ENCODE measurements at places on chromosomes 5 and 9.

GRCh38 chr5:80755626-80756025, 100.8 kb upstream of the DHFR start:
- no peak for DNase-seq

DNA sequence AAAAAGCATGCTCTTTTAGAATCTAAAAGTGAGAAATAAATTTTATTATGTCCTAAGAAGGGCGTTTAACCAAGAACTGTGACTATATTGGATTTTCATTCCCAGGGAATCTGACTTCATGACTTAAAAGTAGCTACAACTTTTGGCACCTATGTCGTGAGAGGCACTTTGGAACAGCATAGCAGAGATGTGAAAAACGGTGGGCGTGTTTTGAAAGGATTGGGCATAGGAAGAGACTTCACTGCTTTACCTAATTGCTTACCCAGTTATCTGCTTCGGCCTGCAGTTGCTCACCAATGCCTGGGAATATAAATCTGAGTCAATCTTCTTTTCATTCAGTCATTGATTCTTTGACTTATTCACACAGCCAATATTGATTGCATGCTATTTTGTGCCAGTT, 363.4 kb downstream of the DNAH5 start:
- no peak for DNase-seq

GRCh38 chr5:173490681-173491080, 125.8 kb downstream of the BOD1 start:
- no peak for DNase-seq

GRCh38 chr5:82259172-82259800, 18.9 kb downstream of the RPS23 start:
- no peak for DNase-seq

GRCh38 chr5:80960531-80961375, 590 bp downstream of the RASGRF2 start:
- DNase-seq, result no peak

- no peak for DNase-seq
Measured at GRCh38 chr9:26131886-26132285, 453.6 kb upstream of the TUSC1 start.

DNA sequence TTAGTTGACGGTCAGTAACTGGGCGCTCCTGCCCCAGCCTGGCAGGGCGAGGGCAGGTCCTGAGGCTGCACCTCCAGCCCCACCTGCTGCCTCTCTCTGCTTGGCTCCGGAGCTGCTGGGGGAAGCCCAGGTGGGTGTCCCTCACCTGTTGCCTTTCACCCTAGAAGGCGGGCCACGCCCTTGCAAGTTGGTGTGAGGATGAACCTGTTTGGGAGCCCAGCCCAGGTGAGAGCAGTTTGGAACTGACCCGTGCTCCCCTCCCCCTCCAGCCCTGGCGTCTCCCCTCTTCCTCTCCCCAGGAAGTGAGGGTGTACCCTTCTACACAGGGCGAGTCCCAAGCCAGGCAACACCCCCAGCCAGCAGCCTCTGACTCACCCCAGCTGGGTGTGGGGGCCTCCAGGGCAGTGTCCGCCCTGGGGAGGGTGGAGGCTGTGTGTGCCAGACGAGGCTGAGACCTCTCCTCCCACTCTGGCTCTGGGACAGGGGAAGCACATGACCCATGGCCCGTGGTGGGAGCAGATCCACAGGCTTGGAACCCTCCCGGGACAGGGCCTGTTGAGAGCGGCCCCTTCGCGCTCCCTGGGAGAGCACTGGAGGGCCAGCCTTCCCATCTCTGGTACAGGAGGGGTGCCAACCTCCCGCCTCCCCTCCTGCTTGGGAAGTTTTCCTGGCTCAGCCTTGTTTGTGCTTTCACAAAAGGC, 10.4 kb downstream of the LRRC8A start:
- DNase-seq, result no peak

- DNase-seq, result no peak
Measured at GRCh38 chr9:2354216-2354615, 267.4 kb upstream of the VLDLR start.

GRCh38 chr9:94665613-94666012, 26.3 kb upstream of the FBP1 start:
- DNase-seq, result no peak

- DNase-seq, result no peak
Measured at GRCh38 chr5:135379046-135379654, 19.9 kb downstream of the MACROH2A1 start.

GRCh38 chr9:15724016-15724415, 171.2 kb downstream of the CCDC171 start:
- DNase-seq, result no peak

DNA sequence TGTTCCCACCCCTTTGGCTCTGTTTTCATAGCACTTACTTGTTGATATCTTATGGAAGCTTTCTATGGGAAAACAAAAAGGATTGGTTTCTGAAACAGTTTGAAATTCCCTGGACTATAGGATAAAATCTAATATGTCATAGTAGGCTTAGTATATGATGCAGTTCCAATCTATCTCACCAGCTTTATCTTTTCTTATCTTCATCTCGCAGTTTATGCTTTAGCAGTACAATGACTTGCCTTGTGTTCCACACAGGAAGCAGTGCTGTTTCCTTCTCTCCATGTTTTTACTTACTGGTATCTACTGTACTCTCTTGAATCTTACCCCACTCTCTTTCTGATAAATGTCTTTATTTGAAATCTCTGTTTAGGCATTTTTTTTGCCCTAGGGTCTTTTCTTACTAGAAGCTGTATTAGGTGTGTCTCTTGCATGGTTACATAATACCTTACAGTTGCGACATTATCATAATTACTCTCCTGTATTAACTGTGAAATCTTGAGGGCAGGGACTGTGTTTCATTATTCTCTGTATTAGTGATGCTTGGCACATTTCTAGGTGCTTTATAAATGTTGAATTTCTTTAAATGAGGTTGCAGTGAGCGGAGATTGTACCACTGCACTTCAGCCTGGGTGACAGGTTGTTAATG, 76.3 kb downstream of the FOCAD start:
- DNase-seq, result no peak

DNA sequence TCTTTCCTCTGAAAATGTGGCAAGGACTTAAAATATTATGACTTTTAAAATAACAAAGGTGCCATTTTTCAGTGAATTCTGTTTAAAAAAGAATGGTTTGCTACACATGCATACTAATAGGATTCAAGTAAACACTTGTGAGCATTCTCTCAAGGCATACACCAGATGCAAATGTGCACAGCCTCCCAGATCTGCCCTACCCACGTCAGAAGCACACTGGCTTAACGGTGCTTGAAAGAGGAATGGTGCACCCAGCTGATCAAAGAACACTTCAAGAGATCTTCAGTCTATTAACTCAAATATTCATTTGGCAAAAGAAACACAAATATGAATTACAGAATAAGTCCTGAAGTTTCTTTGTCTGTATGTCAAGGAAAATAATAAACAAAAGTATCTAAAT, 15.8 kb downstream of the GABRB2 start:
- no peak for DNase-seq
